ENCODE measurements at places on chromosomes 5 and 9.

GRCh38 chr5:134507452-134507851 is 18.0 kb upstream of the JADE2 start:
- no peak for DNase-seq

- no peak for DNase-seq
Observed at GRCh38 chr9:93664549-93665120, 88.3 kb downstream of the PHF2 start.

DNA sequence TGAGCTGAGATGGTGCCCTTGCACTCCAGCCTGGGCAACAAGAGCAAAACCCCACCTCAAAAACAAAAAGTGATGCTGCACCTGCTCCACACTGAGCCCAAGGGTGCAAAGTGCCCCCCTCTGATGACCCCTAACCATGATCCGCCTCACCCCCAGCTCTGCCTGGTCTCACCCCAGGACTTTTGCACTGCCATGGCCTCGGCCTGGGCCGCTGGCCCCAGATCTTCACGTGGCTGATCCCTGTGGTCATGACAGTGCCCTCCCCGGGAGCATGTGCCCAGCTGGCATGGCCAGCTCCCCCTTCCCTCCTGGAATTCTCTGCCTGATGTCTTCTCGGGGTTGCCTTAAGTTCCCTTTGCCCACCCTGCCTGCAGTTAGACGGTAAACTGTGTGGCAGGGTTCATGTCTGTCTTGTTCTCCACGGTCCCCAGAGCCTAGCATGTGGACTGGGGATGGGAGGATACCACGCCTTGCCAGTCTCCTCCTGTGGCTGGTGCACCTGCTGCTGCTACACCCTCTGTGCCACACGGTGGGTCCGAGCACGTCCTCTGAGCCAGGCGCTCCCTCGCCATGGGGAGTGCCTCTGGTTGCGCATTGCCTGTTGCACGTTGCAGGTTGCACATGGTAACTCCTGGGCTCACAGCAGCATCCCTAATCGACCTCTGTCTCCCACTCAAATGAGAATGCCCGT is 77.4 kb upstream of the PPP1R26 start:
- no peak for DNase-seq

DNA sequence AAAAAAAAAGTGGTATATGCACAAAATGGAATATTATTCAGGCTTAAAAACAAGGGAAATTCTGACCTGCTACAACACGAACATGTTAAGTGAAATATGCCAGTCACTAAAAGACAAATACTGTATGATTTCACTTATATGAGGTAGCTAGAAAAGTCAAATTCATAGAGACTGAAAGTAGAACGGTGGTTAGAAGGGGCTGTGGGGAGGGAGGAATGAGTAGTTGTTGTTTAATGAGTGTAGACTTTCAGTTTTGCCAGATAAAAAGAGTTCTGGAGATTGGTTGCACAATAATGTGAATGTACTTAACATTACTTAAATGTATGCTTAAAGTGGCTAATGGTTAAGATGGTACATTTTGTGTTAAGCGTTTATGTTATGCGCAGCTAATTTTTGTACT is 79.5 kb upstream of the IL12B start:
- DNase-seq: no peak

- no peak for DNase-seq
Observed at GRCh38 chr5:139982975-139983240, 60.2 kb downstream of the NRG2 start.

GRCh38 chr9:36798350-36799065 is 225.8 kb downstream of the MELK start:
- no peak for DNase-seq

DNA sequence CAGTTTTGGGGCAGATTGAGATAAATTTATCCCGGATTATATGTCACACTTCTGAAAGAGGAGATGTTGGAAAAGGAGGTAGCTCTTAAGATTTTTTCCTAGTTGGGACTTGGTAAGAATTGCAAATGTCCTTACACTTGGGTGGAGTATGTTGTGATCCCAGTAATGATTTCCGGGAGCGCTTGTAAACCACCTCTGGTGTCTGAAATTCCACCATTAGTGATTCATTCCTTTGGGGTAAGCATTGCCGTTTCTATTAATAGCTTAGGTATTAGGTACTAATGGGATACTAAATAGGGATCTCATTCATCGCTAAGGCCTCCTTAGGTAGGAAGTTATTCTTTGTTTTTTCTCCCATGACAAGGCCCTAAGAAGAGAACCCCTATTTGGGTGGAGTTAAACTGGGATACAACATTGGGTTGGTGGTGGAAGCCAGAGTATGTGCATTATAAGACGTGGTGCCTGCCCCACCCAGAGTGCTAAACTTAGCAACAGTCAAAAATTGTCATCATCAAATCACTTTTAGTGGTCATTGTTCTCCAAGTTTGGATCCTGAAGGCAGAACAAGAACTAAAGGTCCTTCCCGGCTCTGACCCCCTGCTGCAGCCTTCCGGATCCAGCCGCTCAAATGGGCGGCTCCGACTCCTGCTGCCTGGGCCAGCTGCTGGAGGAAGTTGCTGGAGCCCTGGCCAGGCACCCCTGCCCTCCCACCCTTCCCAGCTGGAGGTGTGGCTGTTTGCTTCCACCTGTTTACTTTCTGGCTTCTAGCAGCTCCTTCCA is 31.7 kb upstream of the DAB2IP start:
- DNase-seq: no peak

DNA sequence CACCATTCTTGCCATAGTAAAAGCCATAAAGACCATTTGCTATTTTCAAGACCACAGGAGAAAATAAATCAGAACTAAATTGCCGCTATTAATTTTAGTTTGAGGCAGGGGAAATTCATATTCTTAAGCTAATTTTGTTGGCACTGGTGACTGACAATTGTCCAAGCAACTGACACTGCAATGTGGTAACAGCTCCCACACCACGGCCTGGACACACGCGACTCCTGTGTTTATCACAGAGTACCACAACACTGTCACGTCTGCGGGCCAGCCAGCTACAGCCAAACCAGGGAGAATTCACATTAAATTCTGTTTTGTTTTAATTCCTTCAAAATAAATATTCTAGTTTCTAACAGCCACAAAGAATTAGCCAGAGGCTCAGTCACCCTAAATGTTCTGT is 481.9 kb downstream of the CTNND2 start:
- DNase-seq: no peak

DNA sequence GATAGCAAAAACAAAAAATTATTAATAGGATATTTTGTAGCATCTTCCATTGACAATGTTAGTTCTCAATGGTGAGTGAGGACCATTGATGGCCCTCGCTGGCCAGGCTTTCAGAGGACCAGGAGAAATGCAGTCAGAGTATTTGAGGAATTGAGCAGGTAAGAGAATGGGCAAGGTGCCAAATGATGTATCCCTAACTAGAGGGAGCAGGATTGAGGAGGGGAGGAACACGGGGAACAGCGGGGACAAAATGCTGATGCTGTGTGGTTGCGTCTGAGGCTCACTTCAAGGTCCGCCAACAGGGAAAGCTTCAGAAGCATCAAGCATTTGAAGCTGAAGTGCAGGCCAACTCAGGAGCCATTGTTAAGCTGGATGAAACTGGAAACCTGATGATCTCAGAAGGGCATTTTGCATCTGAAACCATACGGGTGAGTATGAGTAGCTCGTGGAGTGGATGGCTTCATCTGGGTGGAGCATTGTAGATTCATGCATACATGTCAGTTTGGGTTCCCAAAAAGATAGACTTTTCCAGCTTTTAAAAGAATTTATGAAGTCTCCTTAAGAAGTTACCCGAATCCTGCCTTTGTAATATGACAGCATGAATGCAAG is 16.2 kb downstream of the SPTAN1 start:
- DNase-seq: no peak

DNA sequence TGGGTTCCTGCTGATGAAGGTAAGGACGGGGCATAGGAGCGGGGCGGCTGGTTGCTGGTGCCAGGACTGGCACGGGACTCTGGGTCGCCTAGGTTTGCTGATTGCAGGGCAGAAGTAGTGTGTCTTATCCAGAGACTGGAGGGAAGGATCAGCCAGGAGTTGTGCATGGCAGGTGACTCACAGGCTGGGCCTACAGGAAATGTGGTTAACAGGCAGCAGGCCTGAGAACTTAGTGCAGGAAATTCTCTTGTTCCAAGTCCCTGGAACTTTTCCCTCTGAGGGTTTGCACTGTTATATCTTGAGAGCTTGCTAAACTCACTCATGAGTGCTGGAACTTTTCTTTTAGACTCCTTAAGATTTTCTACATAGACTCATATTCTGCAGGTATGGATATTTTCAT is 95.1 kb downstream of the ANXA2R start:
- DNase-seq: no peak

- no peak for DNase-seq
Observed at GRCh38 chr9:74556685-74557084, 59.5 kb downstream of the RORB start.

- no peak for DNase-seq
Observed at GRCh38 chr5:180097926-180098325, 26.4 kb upstream of the RNF130 start.

Measured in G401 (cell line).